NB4 (cell line): ENCODE measurements at places on chromosomes 5 and 9.
A peak's percentile ranks its signal among the peaks of the same experiment; 100 is the strongest.

DNA sequence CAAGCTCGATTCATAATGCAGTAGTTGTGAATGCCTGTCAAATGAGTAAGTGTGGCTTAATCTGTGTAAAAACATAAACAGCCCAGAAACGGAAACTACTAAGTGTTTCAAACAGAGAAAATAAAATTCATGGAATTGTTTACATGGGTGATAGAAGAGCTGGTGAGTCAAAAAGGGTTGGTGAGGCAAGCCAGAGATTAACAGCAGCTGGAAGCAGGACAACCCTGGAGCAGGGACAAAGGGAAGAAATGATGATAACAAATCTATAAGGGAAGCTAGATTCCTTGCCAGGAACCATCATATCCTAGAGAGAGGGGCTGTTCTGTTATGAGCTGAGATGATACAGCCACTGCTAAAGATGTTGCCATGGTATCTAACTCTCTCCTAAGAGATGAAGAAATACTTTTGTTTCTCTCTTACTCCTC, 18.0 kb upstream of the PRR16 start:
- no peak for DNase-seq

DNA sequence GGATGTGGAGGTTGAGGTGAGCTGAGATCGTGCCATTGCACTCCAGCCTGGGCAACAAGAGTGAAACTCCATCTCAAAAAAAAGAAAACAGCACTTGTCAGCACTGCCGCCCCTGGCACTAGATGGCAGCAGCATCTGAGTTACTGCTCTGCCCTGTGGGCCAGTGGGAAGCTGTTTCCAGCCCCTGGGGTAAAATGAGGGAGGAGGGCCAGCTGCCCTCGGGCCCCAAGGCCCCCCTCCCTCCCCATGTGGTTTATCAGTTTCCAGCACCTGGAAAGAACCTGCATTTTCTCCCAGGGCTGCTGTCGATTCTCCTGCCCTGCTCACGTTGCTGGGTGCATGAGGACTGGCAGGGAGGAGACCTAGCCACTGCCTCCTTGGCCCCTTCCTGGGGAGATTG, 13.2 kb upstream of the CEL start:
- DNase-seq, result peak; percentile 55

DNA sequence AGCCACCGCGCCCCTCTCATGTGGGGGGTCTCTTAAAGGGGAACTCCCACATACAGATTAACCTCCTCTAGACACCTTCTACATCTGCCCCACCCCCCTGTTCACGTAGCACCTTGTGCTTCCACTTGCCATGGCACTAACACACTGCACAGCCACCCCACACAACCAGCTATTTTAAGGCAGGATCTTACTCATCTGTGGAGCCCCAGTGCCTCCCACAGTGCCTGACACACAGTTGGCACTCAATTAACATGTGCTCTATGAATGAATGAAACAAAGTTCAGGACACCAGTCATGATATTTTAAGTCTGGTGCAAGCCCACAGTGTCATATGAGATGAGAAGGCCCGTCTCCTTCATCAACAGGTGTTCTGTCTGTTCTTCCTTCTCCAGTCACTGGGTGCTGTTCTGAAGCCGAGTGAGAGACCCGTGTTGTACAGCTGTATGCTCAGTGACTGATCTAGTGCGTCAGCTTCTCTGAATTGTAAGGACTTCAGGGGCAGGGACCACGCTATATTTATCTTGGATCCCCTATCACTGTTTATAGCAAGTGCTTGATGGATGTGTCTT, 149.1 kb downstream of the TLE1 start:
- DNase-seq, result no peak

DNA sequence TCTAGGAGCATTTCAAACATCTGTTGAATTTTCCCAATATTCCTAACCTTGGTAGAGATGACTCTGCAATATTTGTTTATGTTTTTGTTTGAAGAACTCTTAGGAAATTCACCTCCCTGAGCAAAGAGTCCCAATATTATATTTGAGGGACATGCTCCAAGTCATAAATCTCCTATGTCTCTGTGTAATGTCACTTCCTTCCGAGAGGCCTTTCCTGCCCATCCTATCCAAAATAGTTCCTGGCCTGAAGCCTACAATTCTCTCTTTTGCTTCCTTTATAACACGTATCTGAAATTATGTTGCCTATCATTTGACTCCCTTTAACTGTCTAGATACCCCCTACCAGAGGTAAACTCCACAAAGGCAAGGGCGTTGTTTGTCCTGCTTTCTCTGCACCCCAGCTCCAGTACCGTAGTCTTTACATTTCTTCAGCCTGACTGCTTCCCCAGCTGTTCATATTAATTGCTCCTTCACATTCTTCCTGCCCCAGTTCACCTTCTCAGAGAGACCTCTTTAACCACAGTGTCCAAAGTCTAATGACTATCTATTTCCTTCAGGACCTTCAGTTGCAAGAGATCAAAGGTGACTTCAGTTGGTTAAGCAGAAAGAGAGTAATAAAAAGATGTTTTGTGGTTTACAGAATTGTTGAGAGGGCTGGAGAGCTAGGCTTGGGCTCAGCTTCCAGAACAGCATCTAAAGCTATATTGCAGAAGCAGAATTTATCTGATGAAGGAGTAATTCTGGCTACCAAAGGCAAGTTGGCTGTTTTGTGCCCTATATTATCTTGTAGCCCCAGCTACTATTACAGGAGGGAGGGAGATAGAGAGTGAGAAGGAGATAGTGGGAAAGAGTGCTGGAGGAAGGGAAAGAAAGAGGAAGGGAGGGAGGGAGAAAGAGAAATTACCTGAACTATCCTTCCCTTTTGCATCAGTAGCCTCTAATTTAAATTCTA, 109.3 kb upstream of the TMEM161B start:
- DNase-seq, result peak; percentile 28

- peak; percentile 24 for DNase-seq
Observed at GRCh38 chr5:140112685-140113179, 1.2 kb upstream of the PURA start.

DNA sequence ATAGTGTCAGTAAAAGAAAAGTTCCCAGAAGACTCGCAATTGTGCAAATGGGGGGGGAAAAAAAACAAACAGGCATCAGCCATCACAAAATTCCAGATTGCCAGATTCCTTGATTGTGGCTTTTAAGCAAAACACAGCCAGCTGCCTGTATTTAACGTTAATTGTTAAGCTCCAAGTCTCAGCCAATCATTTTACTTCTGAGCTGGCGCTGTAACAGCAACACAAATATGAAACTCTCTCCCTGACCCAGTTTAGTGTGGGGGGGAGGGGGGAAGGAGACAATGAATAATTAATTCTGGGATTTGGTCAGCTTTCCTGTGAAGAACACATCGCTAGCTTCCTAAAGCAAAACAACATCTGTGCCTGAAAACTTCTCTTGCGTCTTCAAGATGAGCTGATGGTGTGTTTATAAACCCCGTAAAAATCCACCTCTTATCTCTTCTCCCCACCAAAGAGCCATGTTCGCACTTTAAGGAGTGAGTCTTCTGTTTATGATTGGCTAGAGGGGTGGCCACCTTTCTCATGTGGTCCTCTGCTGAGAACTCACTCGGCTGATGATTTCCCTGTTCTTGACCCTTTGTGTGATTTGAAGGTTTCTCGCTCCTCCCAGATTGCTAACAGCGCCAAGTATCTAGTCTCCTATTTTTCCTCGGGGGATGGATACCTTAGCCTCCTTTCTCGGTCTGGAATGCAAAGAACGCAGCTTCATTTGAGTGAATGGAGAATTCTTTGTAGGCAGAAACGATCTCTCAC, 160.2 kb upstream of the DAPK1 start:
- DNase-seq, result no peak

GRCh38 chr5:102218159-102218558, 77.9 kb downstream of the SLCO4C1 start:
- DNase-seq, result no peak

GRCh38 chr5:135873831-135874230, 21.8 kb downstream of the IL9 start:
- no peak for DNase-seq

DNA sequence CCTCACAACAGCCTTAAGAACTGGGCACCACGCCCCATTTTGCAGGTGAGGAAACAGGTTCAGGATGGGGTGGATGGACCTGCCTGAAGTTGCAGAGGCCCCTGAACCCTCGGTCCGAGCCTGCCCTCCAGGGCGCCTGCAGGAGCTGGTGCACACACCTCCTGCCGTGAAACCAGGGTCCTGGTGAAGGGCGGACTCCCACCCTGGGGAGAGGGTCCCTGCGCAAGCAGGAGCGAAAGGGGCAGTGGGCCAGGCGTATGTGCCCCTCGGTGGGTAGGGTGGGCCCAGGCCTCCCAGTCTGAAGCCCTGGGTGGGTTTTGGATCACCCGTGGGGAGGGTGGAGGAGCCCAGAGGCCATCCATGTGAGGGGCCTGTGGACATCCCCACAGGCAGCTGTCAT, 37.9 kb downstream of the HK3 start:
- DNase-seq, result no peak

GRCh38 chr9:94703488-94704140, 22.9 kb upstream of the AOPEP start:
- no peak for DNase-seq

DNA sequence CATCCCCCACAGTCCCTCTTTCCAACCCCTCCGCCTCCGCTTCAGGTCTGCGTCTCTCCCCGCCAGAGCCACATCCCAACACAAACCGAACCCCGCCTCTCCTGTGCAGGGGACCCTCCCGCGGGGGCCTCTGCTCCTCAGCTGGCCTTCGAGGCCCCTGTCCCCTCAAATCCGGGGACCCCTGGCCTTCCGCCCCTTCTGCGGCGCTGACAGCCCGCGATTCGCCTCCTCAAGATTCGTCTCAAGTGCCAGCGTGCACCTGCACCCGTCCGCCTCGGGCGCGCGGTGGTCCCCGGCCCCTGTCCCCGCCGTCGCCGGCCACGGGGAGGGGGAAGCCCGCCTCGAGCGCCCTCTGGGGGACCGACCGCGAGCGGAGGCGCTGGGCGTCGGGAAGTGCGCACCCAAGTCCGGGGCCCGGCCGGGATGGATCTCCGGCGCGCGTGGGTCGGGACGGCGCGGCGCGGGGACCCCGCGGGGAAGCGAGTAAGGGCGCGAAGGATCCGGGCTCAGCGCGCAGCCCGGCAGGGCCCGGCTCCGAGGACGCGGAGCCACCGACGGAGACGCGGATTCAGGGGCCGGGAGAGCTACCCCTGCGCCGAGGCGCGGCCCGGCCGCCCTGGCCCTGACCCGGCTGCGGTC, 623 bp downstream of the FLT4 start:
- no peak for DNase-seq

DNA sequence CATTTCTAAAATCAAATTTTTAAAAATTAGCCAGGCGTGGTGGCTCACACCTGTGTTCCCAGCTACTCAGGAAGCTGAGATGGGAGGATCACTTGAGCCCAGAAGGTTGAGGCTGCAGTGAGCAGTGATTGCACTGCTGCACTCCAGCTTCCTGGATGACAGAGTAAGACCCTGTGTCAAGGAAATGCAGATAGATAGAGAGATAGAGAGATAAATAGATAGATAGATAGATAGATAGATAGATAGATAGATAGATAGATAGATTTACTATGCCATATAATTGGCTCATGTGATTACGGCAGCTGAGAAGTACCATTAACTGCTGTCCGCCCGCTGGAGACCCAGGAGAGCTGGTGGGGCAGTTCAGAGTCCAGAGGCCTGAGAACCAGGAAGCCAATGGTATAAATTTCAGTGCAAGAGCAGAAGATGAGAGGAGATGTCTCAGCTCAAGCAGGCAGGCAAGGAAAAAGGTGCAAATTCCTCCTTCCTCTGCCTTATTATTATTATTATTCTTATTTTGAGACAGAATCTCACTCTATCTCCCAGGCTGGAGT, 13.0 kb upstream of the PTGES start:
- no peak for DNase-seq

- DNase-seq, result peak; percentile 48
Observed at GRCh38 chr9:35342221-35342958, 147.5 kb upstream of the RUSC2 start.

GRCh38 chr5:132142459-132142858, 68.9 kb downstream of the CSF2 start:
- no peak for DNase-seq

DNA sequence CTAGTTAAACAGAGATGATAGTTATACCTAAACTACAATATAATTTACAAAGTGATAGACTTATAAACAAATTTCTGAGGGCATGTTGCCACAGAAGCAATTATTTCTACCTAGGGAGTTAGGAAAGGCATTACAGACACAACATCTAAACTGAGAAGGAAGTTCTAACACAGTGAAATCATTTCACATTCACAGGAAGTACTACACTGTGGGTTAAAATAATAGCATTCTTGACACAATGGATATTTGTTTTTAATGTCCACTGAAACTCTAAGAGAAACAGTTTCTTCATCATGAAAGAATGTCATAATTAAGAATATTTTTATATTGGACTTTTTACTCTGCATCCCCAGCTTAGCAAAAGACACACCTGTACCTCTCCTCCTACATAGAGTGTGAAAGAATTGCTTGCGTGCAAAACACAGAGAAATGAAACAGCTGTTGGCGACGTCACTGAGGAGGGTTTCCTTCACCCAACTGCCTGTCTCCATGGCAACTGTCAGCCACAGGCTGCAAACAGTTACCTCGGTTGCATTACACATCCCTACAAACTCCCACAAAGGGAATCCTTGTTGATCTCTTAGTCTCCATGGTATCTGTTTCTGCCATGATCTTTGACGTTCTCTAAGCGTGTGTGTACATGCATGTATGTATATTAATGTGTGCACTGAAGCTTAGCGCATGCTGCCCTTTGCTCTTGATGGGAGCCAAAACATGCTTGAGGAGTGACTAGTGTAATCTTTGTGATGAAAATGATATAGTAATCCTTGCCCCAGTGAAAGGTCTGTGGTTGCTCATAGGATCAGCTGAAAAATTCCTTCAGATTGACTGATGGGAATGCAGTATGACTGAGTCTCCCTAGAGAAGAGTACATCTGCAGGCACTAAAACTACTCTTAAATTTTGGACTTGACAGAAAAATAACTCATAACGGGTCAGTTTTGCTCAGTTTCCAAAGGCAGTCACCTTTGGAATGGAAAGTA, 168.5 kb downstream of the ACTL7B start:
- no peak for DNase-seq

DNA sequence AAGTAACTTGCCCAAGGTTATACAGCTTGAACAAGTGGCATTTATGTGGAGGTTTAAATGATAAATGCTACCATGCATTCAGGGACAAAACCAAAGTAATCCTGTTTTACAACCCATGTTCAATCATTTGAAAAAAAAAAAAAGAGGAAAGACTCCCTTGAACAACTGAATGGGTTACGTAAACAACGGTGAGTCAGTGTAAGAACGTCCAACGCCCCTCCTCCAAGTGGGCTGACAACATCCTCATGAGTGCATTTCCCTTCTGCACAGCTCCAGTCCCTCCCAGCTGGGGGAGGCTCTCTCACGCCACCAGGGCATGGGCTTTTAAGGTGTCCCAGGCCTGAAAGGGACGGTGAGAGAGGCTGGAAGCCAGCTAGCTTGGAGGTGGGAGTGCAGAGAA, 90.0 kb downstream of the PRRT1B start:
- DNase-seq, result peak; percentile 98
